ENCODE measurements at places on chromosomes 12 and 14.
A peak's percentile ranks its signal among the peaks of the same experiment; 100 is the strongest.

DNA sequence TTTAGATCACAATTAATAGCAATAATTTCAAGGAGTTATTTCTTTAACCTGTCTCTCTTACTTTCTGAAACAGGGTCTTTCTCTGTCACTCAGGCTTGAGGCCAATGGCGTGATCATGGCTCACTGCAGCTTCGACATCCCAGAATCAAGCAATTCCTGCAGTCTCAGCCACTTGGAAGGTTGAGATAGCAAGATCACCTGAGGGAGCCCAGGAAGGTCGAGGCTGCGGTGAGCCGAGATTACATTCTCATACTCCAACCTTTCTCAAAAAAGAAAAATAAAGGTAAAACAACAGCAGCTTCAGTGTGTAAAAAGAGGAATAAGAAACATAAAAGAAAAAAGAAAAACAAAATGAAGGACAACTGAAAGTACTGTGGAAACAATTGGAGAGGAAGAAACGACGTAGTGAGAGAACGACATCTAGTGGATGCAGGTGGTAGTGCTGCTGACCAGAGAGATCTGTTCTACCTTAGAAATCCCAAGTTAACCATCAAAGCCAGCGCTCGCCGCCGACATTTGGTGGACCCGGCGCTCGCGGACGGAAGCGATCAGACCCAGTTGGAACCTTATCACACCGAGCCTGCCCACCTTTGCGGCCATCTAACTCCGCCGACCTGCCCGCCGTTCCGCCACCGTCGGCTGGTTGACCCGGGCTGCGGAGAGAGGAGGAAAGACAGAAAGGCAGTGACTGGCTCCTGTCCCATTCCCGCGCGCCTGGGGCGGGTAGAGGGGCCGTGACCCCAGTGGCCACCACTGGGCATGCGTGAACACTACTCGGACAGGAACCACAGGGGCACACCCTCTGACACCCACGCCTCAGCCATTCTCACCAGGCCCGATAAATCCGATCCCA lies 196.1 kb downstream of the ALG10 start:
- peak; percentile 43 for DNase-seq

- DNase-seq = no peak
These were observed at the start of gene PMEL for GRCh38 chr12:55965941-55966407. PMEL (minus strand) TSS chr12:55966042; CDS start chr12:55966011, 31 bp downstream.

- no peak for DNase-seq
These were observed 252.4 kb upstream of the TBX3 start for GRCh38 chr12:114936148-114937079.

- no peak for DNase-seq
These were observed 96.2 kb downstream of the BTG1 start for GRCh38 chr12:92049403-92049802.

DNA sequence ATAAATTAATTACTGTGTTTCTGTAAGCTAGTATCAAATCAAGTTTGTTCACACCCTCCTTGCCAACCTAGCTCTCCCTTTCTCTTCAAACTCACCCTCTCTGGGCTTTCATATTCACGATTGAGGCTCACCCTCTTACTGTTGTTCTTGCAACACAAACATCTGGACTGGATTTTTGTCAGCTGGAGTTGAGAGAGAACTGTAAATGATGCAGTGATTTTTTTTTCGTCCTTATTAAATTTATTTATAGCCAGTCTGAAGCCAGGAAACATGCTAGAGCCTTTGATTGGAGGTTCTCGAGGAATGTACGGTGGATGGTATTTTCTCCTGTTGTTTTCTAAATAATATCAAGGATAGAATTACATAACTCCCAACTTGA lies 485.1 kb downstream of the ZFP36L1 start:
- no peak for DNase-seq

DNA sequence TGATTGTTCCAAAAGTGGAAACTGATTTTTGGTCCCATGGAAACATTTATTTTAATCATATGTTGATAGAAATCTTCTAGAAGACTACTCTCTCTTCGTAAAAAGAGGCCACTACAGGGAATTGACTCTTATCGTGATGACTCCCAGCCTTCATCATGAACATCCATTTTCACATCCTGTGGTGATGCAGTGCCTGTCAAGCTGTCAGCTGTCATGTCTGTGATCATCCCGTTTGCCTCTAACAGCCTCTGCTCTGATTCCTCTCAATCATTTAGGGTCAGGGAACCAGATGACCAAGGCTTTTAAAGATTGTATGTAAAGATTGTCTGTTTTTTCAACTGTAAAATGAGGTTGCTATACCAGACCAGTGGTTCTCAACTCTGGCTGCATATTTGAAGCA lies 419.0 kb upstream of the MGAT4C start:
- DNase-seq = no peak

DNA sequence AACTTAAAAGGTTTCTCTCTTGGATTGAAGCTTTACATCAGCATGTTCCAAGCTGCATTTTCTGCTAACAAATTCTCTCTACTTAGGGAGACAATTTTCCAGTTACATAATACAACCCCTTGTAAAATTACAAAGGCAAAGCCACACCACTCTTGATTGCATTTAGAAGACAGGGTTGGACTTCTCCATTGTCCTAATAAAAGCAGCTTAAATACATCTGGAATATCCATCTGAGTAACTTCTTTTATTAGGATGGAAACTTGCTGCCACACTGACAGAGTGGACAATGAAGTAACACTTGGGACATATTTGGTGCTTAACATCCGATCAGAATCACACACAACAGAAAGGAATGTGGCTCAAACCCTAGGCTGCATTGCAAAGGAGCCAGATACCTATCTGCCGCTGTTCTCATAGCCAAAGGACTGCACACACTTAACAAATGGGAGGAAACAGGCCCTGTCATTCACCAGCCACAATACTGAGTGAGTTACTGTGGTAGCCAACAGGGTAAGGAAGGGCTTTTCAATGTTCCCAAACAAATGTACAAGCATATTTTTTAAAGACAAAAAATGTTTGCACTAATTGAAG lies 157.2 kb downstream of the PAX9 start:
- DNase-seq = no peak

GRCh38 chr12:55702861-55703260 lies 4.8 kb downstream of the ITGA7 start:
- no peak for DNase-seq

DNA sequence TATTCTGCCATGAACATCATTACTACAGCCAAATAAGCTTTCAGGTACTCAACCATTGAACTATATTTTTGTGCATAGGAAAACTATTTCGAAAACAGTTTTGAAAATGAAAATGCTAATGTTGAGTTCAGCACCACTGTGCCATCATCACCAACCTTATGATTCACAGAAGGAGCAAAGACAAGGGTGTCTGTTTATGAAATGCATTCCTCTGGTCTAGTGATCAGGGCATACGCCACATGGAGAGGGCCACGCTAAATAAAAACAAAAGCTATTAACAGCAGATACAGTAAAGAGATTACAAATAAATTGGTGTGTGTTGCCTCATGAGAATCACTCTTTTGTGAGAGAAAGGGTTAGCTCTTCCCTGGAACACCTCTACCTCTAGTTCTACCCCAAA lies 43.2 kb upstream of the BMAL2 start:
- DNase-seq = no peak

- DNase-seq = no peak
These were observed 102.2 kb downstream of the KIF26A start for GRCh38 chr14:104240434-104241157.

GRCh38 chr12:42070036-42070435 lies 74.6 kb downstream of the GXYLT1 start:
- DNase-seq = no peak

- DNase-seq = no peak
These were observed 25.9 kb upstream of the PNMA1 start for GRCh38 chr14:73739899-73740617.

DNA sequence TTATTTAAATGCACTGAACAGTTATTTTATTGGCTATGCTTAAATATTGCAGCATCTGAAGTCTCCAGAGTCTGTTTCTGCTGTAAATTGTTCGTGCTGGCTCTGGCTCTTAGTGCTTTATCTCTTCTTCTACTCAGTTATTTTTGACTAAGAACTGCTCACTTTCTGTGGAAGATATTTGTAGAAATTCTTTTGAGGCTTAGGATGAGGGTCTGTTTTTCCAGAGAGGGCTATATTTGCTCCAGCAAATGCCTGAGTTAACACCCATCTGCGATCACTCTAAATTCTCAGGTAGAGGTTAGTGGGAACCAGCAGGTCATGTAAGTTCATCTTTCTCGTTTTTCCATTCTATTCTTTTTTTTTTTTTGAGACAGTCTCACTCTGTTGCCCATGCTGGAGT lies 71.1 kb downstream of the ARL6IP4 start:
- no peak for DNase-seq

GRCh38 chr12:88399811-88400210 lies 180.5 kb downstream of the KITLG start:
- DNase-seq = no peak
